ENCODE measurements at places on chromosomes 7 and 10.

GRCh38 chr10:132752378-132752777 lies 33.6 kb downstream of the NKX6-2 start:
- no peak for DNase-seq

- DNase-seq, result peak; percentile 77
Measured at GRCh38 chr7:12550956-12551355, 19.6 kb upstream of the SCIN start.

- peak; percentile 36 for DNase-seq
Measured at GRCh38 chr10:108862676-108863350, 1060.5 kb downstream of the XPNPEP1 start.

- DNase-seq, result no peak
Measured at GRCh38 chr7:1671594-1672451, 1.7 kb downstream of the ELFN1 start.

- no peak for DNase-seq
Measured at GRCh38 chr7:120475994-120476393, 203.0 kb downstream of the KCND2 start.

DNA sequence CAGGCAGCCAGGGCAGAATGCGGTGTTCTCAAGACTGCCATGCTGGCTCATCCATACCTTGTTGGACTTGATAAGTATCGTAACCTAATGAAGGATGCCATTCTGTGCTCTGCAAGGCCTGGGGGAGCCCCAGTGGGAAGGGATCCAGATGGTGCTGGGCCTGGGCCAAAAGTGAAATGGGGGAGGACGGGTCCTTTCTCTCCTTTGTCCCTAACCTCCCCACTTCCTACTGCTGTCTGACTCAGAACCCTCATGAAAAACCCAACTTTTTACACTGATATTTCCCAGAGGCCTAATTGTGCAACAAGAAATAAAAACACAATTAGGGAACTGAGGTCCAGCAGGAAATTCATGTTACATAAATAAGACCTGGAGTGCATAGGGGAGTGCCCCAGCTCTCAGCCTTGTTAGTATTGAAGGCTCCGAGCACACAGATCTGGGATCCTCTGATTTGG lies 193.7 kb upstream of the SVIL start:
- no peak for DNase-seq

GRCh38 chr7:5795752-5796475 lies 14.5 kb upstream of the RNF216 start:
- no peak for DNase-seq

DNA sequence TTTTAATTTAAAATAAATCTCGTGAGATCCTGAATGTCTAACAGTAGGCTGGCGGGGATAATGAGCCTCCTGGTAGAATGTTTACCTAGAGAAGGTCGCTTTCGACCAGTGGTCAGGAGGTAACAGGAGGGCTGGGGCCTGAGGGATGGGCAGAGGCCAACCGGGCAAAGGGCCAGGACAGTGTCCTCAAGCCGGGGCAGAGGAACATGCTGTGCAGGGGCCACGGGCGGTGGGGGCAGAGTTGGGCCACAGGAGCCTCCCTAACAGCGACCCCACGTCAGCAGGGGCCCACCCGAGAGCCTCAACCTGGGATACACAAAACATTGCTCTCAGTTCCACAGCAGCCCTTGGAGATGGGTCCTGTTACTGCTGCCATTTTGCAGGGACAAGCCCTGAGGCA lies 14.5 kb downstream of the CFAP46 start:
- no peak for DNase-seq

GRCh38 chr10:96370584-96371157 lies 11.9 kb upstream of the OPALIN start:
- DNase-seq, result peak; percentile 38

DNA sequence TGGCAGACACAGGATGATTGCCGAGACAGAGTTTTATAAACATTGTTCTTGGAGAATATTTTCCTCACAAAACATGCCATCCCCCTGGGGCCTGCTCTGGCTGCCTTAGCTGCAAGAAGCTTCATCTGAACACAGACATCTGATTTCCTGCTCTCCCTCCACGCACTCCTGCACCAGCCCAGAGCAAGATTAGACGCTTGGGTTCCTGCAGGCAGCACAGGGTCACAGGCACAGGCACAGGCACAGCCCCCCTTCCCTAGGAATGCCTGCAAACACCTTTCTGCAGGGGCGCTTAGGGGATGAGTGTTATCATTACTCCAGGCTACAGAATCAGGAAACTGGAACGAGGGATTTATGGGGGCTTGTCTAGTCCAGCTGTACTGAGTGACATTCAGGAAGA lies 450.3 kb downstream of the GRID1 start:
- no peak for DNase-seq

DNA sequence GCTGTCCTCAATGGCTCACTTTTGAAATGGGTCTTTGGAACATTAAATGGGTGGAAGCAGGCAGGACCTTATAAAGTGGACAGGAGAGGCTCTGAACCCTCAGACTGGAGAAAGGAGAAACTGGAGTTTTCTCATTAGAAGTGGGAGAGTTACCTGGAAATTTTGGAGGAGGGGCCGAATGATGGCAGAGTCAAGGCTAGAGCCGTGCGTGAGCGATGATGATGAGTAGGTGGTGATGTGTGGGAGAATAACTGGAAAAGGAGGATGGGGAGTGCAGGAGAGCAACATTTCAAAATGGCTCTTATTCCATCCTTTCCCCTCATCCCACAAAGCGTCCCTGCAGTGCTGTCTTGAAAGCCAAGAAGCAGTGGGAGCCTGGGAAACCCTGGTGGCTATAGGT lies 274.0 kb downstream of the LRMDA start:
- no peak for DNase-seq

- DNase-seq, result no peak
Measured at GRCh38 chr10:77888356-77888703, 38.2 kb downstream of the DLG5 start.

GRCh38 chr10:76642358-76642757 lies 995.2 kb downstream of the KCNMA1 start:
- no peak for DNase-seq

GRCh38 chr7:153454306-153454705 lies 597.9 kb upstream of the DPP6 start:
- no peak for DNase-seq

DNA sequence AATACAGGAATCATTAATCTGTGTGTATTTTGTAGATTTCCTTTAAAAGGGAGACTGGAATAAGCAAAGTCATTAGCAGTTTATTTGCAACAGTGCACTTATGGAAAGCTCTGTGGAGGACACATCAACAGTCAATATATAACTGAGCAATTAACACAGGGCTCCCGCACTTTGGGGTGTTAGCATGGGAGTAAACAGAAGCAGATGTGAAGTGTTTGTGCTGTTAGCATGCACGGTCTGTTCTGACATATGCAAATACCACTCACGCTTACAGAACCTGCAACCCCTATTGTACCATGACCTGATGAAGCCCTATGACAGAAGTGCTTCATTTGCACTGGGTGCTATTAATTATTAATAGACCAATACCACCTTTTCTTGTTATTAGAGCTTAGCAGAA lies 118.9 kb downstream of the PPP1R3A start:
- DNase-seq, result no peak

DNA sequence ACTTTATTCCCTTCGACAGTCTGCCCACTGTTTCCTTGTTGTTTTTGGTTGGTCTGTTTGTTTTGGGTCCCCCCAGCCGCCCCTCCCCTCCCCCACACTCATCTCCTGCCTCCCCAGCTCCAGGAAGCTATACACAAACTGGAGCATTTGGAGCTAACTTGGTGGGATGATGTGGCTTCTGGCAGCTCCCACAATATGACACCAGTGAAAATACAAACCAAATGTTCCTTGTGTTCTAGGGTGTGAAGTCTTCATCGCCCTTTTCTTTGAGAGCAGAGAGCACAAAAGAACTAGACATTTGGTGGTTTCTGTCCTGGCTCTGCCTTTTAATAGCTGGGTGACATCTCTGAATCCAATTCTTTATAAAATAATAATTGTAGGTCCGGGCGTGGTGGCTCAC lies 33.8 kb downstream of the CREB5 start:
- DNase-seq, result no peak

GRCh38 chr7:15886626-15887025 lies 200.1 kb upstream of the MEOX2 start:
- no peak for DNase-seq

- DNase-seq, result peak; percentile 98
Measured at GRCh38 chr7:140541513-140542227, 62.4 kb upstream of the MKRN1 start.

DNA sequence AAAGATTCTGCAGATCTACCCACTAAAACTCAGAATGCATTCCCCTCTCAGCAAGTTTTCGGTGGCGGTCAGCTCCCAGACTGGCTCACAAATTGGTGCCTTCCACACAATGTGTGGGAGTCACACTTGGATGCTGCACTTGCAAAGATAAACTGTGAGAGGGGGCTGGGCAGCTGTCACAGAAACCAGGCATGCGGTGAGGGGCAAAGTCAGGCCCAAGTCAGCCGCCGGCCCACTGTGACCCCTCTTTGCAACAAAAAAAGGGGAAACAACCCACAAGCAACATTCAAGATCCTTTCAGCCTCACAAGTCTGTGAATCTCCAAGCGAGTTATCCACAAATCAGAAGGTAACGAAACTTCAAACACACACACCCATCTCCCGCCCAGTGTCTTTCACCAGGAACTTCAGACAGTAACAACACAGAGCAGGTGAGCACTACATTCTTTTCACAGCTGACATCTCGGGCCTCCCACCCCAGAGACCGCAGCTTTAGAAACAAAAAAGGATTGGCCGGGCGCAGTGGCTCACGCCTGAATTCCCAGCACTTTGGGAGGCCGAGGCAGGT lies 32.0 kb downstream of the SNX8 start:
- DNase-seq, result no peak

- no peak for DNase-seq
Measured at GRCh38 chr7:24830440-24831050, 73.3 kb upstream of the GSDME start.

GRCh38 chr10:28157379-28157778 lies 145.5 kb downstream of the MPP7 start:
- DNase-seq, result no peak

DNA sequence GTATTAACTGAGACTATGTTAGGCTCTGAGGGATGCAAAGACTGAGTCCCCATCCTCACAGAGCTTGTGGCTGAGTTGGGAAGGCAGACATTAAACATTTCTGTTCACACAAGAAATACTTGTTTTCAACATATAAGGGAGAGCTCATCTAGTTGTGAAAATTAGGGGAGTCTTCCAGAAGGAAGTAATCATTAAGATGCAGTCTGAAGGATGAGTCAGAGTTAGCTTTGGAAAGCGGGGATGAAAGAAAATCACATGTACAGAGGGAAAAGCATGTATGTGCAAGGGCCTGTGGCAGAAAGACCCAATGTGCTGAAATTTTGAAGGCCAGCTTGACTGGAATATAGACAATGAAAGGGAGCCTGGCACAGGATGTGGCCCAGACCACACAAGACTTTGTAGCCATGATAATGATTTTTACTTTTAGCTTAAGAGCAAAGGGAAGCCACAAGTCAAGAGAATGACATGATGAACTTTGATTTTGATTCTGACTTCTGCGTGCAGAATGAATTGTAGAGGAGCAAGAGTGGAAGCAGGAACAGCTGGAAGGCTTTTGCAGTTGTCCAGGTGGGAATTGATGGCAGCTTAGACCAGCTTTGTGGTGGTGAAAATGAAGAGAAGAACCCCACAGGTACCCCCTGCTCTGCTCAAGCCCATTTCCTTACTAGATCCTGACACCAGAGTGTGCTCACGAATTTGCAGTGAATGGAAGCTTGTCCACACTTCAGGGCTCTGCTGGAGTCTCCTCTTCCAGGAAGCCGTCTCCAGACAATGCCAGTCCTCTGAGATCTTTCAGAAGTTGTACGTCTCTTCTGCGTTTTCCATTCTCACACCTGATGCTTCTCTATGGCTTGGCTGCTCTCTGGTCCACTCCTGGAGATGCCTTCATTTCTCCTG lies 115.6 kb downstream of the ATXN7L1 start:
- peak; percentile 65 for DNase-seq

GRCh38 chr7:47815867-47816266 lies 132.4 kb downstream of the PKD1L1 start:
- no peak for DNase-seq

DNA sequence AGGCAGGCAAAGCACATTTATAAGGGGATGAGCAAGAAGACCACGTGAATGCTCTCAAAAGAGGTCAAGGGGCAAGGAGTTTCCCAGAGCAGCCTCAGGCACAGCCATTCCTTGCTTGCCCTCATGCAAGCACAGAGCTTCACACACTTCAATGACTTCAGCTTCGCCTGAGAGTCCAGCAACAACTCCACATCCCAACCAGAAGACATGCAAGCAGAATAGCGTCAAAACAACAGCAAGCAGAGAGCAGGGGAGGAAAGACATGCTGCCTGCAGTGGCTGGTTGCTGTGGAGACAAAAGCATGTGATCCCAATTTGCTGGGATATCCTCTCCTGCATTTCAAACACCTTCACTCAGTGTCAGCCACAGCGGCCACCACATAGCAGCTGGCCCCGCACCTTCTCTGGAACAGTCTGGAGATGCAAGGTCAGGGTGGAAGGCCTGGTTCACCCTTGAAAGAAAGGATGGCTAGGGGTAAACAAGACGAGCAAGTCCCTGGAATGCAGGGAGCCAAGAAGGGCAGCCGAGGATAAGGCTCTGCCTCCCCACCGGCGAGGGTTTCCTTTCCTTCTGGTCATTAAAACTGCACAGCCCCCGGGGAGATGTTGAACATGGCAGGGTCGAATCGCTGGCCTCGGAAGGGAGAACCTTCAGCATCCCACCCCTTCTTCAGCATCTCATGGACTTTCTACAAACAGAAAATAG lies 60.2 kb upstream of the CAMK2B start:
- DNase-seq, result no peak

GRCh38 chr10:71633920-71634319 lies 85.7 kb downstream of the C10orf105 start:
- DNase-seq, result no peak

GRCh38 chr10:127157506-127158200 lies 38.7 kb downstream of the INSYN2A start:
- peak; percentile 71 for DNase-seq

- no peak for DNase-seq
Measured at GRCh38 chr10:101834341-101834740, 9.3 kb downstream of the KCNIP2 start.

DNA sequence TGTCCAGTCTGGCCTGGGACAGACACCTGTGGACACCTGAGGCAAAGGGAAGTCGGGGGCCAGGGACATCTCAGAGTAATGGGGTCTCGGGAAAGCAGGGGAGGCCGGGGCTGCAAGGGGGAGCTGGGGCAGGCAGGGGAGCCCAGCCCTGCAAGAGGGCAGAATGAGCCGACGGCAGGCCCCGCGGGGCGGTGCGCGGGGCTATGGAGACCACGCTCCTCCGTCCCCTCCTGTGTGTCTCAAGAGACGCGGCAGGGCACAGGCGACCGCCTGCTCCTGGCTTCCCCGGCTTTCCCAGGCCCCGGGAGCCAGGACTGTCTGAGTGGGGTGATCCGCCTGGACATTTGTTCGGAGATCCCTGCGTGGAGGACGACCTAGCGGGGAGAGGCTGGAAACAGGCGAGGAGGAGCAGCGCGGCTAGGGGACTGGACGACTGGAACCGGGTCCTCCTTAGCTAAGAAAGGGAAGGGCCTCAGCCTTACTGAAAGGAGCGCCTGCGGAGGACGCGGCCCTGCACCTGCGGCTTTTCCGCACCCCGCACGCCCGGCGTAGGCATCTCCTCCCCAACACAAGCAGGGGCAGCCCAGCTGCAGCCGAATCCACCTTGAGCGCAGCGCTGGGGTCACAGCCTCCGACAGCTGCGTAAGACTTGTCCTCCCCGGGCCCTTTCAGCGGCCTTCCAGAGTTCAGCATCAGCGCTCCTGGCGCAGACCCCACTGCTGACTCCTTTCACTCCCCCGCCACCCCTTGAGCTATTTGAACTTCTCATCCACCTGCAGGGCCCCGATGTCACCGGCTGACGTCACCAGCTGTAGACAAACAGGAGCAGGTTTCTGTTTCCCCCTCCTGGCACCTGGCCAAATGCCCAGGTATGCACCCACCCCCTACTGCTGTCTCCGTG lies 176.4 kb downstream of the ZNF248 start:
- DNase-seq, result no peak

All from fibroblast of skin of right biceps (primary cell).